Stimulated activated CD8-positive, alpha-beta memory T cell treated with anti-CD3 and anti-CD28 coated beads, Interleukin-4, amount 100 ng/mL, for 1 hour (primary cell): ENCODE measurements at places on chromosomes 6 and 20.

DNA sequence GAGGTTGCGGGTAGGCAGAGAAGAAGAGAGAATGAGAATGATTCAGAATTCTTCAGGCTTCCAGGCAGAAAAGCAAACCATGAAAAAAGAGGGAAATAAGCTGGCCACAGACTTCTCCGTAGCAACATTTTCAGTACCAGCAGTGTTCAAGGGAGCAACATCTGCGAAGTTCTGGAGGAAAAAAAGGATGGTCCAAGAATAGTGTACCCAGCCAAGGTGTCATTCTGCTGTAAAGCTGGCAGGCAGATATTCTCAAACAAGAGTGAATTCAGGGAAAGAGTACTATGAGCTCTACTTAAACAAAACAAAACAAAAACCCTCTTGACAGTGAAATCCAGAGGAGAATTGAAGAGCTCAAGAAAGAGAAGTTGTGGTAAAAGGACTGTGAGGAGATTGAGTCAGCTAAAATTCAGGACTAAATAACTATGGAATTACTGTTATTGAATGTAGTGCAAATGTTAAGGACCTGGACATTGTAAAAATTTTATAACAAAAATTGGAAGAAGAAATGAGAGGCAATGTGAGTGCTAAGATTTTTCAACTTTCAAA lies 86.5 kb downstream of the ATRN start:
- DNase-seq, result no peak

DNA sequence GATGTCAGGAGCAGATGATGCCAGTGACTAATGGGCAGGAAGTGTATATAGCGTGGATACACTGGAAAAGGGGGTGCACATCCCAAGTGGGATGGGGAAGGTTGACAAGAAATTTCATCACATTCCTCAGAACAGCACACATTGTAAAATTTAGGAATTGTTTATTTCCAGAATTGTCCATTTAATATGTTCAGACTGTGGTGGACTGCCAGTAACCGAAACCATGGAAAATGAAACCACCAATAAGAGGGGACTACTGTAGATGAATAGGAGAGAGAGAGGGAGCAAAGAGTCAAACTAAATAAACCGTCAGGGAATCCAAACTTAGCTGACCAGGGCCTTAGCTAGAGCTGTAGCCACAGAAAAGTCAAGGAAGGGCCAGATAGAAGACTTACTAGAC lies 164.4 kb upstream of the PRDM1 start:
- no peak for DNase-seq

- DNase-seq, result no peak
Measured at GRCh38 chr6:8387942-8388437, 47.4 kb downstream of the SLC35B3 start.

GRCh38 chr6:90026216-90026615 lies 131.9 kb downstream of the GJA10 start:
- DNase-seq, result no peak

DNA sequence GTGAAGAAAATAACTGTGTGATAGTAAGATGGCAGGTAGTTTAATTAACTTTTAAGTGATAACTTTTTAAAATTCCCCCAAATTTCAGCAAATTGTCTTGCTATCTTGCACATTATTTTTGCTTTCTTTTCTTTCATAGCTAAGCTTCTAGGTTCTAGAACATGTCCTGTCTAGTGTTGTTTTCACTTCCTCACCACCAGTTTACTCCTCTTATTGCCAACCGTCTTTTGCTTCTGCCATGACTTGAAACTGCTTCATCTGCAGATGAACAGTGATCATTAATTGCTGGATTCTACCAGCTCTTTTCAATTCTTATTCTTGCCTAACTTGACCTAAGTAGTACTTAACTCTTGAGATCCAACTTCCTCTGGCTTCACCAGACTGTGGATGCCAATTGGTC lies 137.8 kb downstream of the CENPW start:
- no peak for DNase-seq

- DNase-seq, result no peak
Measured at GRCh38 chr6:114521926-114522325, 179.1 kb upstream of the HS3ST5 start.

DNA sequence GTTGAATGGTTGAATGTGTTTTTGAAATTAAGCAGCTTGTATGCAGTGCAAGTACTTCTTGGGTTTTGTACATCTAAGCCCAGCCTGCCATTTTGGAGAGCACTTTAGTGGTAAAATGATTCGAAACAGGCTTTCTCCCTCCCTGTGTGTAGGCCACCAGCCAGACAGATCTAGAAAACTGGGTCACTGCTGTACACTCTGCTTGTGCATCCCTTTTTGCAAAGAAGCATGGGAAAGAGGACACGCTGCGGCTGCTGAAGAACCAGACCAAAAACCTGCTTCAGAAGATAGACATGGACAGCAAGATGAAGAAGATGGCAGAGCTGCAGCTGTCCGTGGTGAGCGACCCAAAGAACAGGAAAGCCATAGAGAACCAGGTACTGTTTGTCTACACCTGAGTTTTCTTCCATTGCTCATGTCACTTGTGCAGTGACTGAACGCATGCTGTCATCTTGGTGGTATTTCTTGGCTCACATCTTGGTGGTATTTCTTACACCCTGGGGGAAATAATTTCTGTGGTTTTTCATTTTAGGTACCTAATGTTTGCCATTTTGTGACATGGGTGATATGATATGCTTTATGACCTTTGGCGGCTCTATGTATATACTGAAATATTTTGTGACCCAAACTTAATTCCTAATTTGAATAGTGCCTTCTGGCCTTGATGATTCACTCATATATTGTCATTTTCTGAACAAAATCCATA lies 115.7 kb upstream of the CLDN20 start:
- DNase-seq, result no peak

DNA sequence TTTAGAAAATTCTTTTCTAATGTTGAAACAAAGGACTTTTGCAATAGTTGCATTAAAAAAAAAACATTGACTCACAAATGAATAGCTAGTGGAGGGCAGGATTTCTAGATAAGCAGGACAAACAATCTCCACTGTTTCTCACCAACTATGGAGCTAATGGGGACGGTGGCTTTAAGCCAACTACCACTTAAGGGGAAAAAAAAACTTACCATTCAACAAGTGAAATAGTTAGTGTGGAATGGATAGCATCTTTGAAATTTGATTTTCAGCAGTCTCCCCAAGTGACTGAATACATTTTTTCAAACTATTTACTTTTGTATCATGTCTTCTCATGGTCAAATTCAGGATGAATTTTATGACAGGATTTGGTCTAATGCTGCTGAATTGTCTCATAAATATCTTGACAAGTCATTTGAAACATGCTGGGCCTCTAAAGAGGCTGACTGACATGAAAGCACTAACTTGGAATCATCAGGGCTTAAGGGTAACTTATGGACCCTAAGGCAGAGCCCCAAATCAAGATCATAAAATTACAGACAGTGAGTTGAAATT lies 100.5 kb downstream of the EYA4 start:
- no peak for DNase-seq

GRCh38 chr6:119834418-119834817 lies 484.9 kb upstream of the MAN1A1 start:
- no peak for DNase-seq

DNA sequence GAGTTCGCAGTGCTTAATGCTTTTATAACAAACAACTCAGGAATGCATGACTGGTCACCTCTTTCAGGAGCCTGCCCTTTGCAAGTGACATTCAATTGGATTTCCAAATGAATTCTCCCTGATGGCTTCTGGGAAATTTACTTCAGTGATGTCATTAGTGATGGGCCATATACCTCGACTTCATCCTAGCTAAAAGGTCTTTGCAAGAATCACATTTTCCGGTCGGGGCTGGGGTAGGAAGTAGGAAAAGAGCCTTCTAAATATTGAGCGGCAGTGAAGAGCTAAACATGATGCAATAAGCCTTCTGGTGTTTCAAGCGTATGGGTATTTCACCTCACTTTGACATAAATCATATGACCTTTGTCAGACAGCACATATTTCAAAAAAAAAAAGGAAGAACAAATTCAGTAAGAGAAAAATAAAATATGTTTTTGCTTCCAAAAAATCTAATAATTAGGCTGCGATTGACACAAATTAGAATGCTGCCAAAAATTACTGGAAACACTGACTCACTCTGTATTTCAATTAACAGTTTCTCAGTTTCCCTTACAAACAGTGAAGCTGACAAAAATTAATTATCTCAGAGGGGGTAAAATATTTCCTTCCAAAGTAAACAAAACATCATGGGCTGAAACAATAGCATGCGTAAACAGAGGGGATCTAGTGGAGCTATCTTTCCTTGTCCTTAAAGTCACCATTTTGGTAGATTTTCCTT lies 39.8 kb downstream of the ADTRP start:
- no peak for DNase-seq

GRCh38 chr6:25250878-25251277 lies 28.3 kb upstream of the CARMIL1 start:
- no peak for DNase-seq

GRCh38 chr6:164924674-164925073 lies 384.7 kb downstream of the C6orf118 start:
- no peak for DNase-seq

DNA sequence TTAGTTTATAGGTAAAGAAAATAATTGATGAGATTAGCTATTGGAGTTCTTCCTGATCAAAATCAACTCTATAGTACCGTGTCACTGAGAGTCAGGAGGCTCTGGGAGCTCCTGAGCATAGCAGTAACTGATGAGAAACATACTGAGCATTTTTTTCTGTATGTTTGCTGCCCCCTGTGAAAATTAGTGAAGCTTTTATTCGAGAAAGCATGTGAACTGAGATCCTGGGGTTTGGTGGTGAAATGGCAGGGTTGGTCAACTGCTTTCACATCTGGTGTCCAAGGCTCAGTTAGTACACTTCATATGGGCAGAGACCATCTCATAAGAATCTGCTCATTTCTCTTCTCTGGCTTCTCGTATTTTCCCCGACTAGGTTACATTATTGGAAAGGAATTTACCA lies 4.1 kb upstream of the ABT1 start:
- DNase-seq, result no peak

GRCh38 chr20:19701429-19701828 lies 56.6 kb upstream of the RIN2 start:
- DNase-seq, result no peak

- DNase-seq, result no peak
Measured at GRCh38 chr20:5215672-5216304, 89.0 kb downstream of the CDS2 start.

DNA sequence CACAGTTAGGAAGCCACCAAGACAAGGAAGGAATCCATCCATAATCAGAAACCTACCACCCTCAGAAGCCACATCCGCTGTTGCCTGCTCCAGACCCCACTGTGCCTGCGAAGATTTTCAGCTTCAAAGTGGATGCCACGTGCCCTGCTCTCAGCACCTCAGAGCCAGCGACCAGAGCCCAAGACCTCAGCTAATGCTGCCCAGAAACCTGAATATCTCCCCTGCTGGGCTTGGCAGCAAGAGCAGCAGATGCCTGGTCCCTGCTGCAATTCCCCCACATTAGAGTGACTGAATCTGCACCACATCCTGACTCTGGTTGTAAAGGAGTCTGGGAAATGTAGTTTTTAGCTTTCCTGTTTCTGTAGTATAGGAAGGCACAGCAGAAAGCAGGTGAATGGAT lies 10.7 kb upstream of the ULBP3 start:
- no peak for DNase-seq

DNA sequence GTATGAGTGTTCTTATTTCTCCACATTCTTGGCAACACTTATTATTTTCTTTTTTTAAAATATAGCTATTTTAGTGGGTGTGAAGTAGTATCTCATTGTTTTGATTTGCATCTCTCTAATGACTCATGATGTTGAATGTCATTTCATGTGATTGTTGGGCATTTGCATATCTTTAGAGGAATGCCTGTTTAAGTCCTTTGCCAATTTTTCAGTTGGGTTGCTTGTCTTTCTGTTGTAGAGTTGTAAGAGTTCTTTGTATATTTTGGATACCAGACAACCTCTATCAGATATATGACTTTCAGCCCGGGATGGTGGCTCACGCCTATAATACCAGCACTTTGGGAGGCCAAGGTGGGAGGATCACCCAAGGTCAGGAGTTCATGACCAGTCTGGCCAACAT lies 5.1 kb upstream of the POPDC3 start:
- DNase-seq, result no peak

GRCh38 chr20:23013429-23013828 lies 21.7 kb upstream of the SSTR4 start:
- no peak for DNase-seq

- no peak for DNase-seq
Measured at GRCh38 chr20:38602185-38602581, 574 bp downstream of the ARHGAP40 start.

GRCh38 chr20:39468703-39469102 lies 506.6 kb downstream of the DHX35 start:
- no peak for DNase-seq

DNA sequence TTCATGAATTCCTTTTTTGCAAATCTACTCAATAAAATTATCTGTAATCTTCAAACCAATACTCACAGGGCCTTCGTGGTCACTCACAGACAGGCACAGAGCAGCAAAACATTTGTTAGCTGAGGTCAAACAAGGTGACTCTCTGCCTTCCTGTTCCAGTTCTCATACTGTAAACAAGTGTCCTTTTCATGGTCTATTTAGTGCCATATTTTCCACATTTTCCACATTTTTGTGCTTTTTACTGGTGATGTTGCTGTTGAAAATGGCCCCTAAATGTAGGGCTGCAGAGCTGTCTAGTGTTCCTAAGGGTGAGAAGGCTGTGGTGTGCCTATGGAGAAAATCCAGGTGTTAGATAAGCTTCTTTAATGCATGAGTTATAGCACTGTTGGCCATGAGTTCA lies 133.1 kb upstream of the COL21A1 start:
- no peak for DNase-seq

DNA sequence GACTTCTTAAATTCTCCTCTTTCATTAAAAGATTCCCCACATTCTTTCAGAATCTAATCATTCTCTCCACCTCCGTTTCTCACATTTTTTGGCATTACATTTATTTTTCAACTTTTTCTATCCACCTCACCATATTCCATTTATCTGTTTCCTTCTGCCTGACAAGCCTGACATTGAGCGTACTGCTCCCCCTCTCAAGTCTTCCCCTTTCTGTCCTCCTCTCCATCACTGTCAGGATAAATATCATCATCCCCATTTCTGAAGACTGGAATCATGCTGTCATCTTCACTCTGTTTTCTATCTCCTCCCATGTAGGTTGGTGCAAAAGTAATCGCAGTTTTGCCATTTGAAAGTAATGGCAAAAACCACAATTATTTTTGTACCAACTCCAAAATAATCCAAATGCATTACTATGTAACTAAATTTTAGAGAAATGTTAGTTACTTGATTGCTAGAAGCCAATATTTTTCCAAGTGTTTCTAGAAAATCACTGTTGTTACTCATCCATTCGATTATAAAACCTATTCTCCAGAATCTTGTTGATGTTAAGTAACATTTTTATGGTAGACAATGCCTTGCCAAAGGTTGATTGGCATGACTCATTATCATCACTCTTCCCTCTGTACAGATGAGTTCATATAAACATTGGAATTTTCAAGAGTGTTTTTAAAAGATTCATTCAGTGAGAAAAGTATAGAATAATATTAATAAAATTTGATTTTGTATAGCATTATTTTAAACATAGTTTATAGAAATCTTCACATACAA lies 292.3 kb upstream of the RNF217 start:
- DNase-seq, result no peak

- no peak for DNase-seq
Measured at GRCh38 chr20:5848711-5849505, 98.7 kb downstream of the SHLD1 start.
